ENCODE measurements at places on chromosomes 13 and 19. TPM values are rescaled to one million over a fixed set of nuclear protein-coding genes. Genes with fewer than 3 reads are reported as not detected.

DNA sequence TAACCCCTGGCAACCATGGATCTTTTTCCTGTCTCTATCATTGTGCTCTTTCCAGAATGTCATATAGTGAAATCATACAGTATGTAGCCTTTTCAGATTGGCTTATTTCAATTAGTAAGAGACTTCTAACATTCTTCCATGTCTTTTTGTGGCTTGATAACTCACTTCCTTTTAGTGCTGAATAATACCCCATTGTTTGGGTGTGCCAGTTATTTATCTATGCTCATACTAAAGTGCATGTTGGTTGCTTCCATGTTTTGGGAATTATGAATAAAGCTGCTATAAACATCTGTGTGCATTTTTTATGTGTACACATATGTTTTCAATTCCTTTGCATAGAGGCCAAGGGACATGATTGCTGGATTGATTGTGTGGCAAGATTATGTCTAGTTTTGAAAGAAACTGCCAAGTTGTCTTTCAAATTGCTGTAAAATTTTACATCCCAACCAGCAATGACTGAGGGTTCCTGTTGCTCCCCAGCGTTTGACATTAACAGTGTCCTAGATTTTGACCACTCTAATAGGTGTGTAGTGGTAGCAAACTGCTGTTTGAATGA is 358.9 kb downstream of the ITGBL1 start:
- no peak for DNase-seq

DNA sequence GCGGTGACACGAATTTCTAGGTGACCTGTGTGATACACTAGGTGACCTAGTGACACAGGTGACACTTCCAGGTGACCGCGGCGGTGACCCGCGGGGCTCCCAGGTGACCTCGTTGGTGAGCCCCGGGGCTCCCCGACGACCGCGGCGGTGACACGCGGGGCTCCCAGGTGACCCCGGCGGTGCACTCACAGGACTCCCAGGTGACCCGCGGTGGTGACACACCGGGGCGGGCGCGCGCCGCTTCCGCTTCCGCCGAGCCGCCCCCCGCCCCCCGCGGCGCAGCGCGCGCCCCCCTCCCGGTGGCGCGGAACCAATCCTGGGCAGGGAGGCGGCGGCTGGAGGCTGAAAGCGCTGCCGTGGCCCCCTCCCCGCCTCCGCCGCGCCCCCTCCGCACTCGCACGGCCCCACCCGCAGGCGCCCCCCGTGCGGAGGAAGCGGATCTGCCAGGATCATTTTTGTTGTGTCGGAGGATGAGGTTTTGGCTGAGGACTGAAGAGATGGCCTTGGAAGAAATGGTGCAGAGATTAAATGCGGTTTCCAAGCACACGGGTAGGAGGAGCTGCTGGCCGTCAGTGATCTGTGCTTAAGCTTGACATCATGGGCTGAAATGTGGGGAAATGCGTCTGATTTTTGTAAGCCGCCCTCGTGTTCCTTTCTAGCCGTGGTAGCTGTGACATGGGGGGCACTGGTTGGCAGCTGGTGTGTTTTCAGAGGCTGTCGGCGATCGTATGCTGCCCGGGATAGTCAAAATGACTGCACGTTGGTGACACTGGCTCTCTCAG is at the start of gene MCF2L:
Gene MCF2L, plus strand, starts transcription at position 305 of the 782 bp plus-strand sequence. Its CDS starts 166 bp downstream, at position 471.
- no peak for DNase-seq

DNA sequence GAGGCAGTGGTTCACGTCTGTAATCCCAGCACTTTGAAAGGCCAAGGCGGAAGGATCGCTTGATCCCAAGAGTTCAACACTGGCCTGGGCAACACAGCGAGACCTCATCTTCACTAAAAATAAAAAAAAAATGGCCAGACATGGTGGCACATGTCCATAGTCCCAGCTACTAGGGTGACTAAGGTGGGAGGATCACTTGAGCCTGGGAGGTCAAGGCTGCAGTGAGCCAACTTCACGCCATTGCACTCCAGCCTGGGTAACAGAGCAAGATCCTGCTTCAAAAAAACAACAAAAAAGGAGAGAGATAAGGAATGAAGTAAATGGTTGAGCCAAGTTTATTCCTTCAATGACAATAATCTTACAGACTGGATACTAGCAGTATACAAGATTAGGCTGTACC is 21.3 kb downstream of the TBC1D4 start:
- DNase-seq, result no peak

DNA sequence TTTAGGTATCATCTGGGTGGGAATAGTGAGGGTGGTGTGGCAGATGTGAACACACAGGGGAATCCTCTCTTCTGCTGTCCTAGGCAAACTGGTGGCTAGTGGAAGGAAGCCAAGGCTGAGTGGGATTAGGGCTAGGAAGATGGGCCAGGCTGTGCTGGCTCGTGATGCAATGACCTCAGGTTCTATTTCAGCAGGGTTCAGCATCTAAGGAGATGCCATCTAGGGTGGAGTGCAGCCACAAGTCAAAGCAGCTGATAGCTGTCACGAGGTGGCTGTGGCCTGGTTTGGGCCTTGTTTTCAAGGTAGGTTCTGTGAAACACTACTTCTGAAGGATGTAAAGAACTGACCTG is 21.6 kb downstream of the ARL11 start:
- no peak for DNase-seq

DNA sequence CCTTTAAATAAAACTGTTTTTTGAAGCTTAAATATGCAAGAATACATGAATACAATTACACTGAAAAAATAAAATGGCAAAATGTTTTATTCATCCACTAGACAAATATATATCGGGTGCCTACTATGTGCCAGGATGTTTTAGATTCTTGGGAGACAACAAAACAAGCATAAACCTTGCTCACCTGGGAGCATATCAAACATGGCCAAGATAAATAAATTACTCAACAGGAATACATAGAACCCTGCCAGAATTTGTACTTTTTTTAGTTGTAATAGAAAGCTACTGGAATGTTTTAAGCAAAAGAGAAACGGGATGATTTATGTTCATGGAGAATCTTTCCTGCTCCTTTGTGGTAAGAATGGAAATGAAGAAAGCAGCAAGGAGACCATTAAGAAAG is 2358.5 kb upstream of the PCDH20 start:
- no peak for DNase-seq

Gene CC2D1A
- total RNA-seq, result 44.3 TPM

Gene ZNF846
- 15.3 TPM for total RNA-seq

Gene KIR2DL3
- not detected for total RNA-seq

Gene PLIN5
- not detected for total RNA-seq

All from osteocyte (in vitro differentiated cells).